ENCODE measurements at places on chromosomes 16 and 17.

DNA sequence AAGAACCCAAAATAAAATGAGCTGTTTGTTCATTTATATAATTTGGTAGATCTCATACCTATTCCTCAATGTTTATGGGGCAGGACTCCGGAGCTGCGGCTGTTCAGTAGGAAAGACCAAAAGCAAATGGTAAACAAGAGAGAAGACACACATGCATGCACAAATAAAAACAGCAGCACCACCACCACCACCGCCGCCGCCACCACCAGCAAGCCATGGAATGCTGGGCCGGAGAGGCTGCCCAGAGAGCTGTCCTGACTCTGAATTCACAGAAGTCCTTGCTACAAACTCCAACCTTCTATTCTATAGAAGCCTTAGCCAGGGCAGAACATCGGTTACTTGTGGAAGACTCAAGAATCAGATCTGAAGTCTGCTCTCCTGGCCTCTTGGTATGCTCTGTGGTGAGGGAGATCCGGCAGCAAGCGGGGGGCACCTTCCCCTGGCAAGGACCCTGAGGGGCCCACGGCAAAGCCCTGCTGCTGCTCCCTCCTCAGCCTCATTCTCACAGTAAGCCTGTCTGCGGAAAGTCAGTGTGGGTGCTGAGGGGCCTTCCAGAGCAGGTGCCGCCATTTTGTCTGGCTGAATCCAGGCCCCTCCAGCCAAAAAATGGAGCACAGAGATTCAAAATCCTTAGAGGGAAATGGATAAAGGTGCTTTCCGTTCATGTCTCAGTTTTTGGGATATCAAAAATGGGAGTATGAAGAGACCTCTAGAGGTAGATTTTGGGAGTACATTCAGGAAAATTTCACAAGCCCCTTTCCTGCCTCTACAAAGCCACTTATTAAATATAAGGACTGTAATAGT is 6.4 kb upstream of the FOXJ1 start:
- DNase-seq = no peak

- no peak for DNase-seq
These were observed 1.5 kb upstream of the ABCC12 start for GRCh38 chr16:48157302-48157701.

DNA sequence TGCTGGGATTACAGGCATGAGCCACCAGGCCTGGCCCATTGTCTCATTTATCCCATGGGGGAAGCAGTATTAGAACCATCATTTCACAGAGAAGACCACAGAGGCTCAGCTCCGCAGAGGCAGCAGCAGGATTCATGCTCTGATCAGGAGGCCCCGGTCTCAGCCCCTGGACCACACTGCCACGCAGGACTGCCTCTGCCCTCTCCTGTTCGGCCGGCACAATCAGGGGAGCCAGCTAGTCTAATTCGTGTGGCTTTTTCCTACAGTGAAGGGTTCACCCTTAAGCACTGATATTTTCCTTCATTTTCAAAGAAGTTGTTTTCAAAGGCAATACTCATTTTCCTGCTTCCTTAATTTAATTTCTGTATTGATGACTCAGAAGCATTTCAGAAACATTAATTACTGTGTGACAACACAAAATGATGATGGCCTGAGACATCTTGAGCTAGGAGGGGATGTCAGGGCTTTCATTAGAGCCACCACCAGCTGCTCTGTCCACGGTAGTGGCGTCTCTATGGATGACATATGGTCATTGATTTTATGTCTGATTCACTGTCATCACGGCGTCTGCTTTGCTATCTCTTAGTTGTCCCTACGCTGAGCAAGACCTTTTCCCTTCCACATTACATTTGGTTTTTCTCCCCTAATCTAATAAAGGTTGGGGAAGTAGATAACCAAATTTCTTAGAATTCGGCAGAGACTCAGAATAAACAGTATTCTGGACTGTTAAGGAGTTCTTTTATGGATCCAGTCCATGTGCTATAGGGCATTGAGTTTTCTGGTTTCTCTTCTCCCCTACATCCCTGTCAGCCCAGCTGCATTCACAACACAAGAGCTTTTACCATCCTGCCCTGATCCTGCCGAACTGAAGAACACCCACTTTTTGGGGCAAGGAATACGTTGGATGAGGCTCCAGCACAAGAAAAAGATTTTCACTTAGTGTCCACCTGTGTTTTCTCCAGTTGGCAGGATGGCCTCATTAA is 314.0 kb downstream of the SLC39A11 start:
- DNase-seq = no peak

- no peak for DNase-seq
These were observed 9.6 kb downstream of the FAM20A start for GRCh38 chr17:68591583-68591982.

- no peak for DNase-seq
These were observed 6.8 kb upstream of the KRTAP17-1 start for GRCh38 chr17:41322094-41322902.

DNA sequence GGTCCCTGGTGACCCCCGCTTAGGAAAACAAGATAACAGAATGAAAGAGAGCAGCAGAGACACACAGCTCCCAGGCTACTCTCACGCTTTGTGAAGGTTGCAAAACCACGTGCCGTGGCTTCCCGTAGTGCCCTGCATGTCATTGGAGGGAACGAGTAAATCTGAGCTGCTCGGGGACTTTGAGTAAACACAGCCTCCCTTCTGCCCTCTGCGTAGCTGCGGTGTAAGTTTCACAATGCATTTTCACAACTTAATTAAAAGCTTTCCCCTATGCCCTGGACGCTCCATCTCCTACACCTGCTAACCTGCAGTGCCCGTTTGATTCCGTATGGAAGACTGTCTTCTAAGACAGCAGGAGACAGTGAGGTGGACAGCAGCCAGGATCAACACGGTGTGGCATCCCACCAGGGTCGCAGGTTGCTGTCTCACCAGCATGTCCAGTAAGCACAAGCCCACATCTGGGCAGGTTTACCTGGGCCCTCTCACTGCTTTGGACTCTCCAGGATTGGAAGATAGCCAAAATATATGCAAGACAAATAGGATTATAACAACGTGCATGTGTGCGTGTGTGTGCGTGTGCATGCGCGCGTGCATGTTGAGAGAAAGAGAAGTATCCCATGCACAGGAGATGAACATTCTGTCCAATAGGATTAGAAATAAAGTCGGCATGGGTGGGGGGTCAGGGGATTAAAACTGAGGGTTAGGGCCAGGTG is 116.4 kb upstream of the RCVRN start:
- no peak for DNase-seq

- no peak for DNase-seq
These were observed 12.9 kb downstream of the AKAP1 start for GRCh38 chr17:57097832-57098421.

DNA sequence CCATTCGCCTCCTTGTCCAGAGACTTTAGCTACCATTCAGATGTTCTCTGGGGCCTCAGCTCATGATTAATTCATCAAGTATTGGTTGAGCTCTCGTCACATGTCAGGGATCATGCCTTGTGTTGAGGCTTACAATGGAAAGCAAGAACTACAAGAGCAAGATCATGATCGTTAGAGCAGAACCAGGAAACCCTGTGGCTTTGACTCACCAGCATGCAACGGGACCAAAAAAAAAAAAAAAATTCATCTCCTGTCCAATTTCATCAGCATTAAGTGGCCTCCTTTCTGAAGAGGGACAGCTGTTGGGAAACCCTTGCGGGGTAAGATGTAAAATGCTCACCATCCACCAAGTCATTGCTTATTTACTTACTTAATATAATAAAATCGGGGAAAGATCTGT is 12.1 kb upstream of the USP10 start:
- no peak for DNase-seq

DNA sequence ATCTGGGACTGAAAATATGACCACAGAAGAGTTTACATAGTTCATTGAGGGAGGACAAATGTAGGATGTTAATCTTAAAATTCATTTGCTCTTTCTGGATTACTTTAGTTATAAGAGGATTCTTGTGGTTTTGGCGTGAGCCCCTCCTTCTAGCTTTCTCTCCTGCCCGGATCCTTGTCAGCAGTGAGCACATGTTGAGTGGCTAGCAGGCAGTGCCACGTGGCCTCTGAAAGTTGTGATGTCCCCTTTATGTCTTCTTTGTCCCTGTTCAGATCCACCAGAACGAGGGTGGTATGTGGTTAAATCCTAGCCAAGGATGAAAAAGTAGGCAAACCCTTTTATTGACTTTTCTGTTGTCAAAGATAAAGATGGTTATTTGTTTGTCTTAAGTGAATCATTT is 83.8 kb downstream of the GNAO1 start:
- no peak for DNase-seq

Data from stimulated activated CD8-positive, alpha-beta memory T cell treated with anti-CD3 and anti-CD28 coated beads, Interleukin-15, amount 100 ng/mL, for 4 hours (primary cell).